ENCODE measurements at places on chromosomes 11 and 22.

DNA sequence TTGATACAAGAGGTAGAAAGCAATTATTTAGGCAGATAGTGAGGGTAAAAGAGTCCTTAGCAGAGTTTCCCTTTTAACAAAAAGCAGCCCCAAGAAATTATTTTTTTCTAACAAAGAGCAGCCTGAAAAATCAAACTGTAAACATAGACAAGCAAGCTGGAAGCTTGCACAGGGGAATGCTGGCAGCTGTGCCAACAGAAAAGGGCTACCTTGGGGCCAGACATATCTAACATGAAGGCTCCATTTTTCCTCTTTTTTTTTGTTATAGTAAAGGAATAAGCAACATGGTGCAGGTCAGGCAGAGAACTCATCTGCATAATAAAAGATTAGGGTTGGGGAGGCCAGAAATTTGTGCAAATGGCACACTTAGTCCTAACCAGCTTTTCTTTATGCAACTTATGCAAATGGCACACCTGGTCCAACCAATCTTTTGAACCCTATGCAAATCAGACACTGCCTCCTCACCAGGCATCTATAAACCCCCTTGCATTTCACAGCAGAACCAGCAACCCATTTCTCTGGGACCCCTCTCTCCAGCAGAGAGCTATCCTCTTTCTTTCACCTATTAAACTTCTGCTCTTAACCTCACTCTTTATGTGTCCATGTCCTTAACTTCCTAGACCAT, 41.8 kb downstream of the PDGFD start:
- DNase-seq = no peak
- no peaks in the 10 kb centered on the region for H3K4me1 ChIP-seq
- no peak overlapping the region for H3K4me3 ChIP-seq
- no peaks in the 10 kb centered on the region for H3K27me3 ChIP-seq

GRCh38 chr22:19708321-19709011, 5.8 kb upstream of the SEPTIN5 start:
- H3K27ac ChIP-seq = no peak overlapping the region
- DNase-seq = no peak
- no peaks in the 10 kb centered on the region for H3K36me3 ChIP-seq

DNA sequence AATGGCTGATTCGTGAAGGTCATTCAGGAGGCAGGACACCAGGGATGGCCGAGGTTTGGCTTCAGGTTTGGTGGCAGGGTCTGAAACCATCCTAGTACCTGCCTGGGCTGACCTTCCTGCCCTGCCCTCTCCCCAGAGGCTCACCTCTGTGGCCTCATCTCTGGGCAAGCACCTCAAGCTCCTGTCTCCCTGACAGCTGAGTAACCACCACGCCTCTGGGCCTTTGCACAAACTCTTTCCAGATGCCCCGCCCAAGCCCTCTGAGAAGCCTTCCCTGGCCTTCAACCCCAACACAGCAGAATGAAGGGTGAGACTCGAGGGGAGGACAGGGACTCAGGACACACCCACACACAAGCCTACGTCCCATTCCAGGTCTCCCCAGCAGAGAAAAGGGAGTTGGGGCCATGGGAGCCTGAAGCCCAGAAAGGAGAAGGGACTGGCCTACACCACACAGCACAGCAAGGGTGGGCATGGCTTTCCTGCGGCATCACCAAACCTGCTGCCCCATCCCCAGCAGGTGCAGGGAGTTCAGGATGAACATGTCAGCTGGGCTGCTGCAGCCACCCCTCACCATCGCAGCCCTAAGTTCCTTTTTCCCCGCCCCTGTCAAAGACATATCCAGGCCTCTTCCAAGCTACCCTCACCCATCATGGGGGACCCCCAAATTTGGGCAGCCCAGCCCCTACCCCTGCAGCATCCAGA, 2.4 kb downstream of the SHISA8 start:
- DNase-seq = no peak
- H3K27me3 ChIP-seq = peaks cover 89% of the 10 kb centered on the region
- H3K4me1 ChIP-seq = peaks cover 38% of the 10 kb centered on the region
- no peak overlapping the region for H3K27ac ChIP-seq

GRCh38 chr11:35334385-35335090, 84.8 kb downstream of the SLC1A2 start:
- H3K27me3 ChIP-seq = no peaks in the 10 kb centered on the region
- no peak for DNase-seq
- H3K4me1 ChIP-seq = peaks cover 11% of the 10 kb centered on the region
- no peaks in the 10 kb centered on the region for H3K36me3 ChIP-seq
- H3K4me3 ChIP-seq = no peak overlapping the region
- H3K27ac ChIP-seq = no peak overlapping the region

DNA sequence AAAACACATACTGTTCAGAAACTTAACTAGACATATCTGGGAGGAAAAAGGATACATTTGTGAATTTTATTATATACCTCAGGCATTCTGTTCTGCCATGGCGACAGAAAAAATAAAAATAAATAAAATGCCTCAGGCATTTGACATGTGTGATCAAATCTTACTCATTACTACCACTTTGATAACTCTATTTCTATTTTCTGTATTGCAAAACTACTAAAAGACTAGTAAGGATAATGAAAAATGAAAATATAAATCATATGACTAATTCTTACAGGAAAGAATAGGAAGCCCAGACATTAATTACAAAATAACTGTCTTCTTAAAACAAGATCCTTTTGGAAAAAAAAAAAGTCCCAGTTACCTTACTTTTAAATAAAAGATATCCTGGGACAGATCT, 5.3 kb downstream of the PICALM start:
- no peak for DNase-seq
- peaks cover 79% of the 10 kb centered on the region for H3K4me1 ChIP-seq
- peak overlapping the region; percentile 99 for H3K27ac ChIP-seq

Measured in esophagus squamous epithelium (tissue), 5 donors.